ENCODE measurements at places on chromosomes 12 and 14.
A peak's percentile ranks its signal among the peaks of the same experiment; 100 is the strongest.

GRCh38 chr14:20317720-20318119 lies 12.0 kb upstream of the TTC5 start:
- no peak for DNase-seq

DNA sequence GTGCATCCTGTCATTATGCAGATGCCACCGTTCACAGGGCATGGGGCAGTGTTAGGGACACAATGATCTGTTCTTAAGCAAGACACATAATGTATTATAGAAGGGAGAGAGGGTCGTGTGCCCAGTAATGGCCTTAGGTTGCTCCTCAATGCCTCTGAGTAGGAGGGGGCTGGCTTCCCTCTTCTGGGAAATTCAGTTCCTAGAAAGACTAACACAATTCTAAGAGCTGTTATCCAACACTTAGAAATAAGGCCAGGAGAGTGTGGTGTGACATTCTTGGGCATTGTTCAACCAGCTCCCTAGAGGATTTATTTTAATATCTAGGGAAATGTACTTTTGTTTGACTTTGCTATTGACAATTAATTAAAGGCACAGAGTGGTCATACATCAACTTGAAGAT lies 118.5 kb downstream of the ADCK1 start:
- no peak for DNase-seq

DNA sequence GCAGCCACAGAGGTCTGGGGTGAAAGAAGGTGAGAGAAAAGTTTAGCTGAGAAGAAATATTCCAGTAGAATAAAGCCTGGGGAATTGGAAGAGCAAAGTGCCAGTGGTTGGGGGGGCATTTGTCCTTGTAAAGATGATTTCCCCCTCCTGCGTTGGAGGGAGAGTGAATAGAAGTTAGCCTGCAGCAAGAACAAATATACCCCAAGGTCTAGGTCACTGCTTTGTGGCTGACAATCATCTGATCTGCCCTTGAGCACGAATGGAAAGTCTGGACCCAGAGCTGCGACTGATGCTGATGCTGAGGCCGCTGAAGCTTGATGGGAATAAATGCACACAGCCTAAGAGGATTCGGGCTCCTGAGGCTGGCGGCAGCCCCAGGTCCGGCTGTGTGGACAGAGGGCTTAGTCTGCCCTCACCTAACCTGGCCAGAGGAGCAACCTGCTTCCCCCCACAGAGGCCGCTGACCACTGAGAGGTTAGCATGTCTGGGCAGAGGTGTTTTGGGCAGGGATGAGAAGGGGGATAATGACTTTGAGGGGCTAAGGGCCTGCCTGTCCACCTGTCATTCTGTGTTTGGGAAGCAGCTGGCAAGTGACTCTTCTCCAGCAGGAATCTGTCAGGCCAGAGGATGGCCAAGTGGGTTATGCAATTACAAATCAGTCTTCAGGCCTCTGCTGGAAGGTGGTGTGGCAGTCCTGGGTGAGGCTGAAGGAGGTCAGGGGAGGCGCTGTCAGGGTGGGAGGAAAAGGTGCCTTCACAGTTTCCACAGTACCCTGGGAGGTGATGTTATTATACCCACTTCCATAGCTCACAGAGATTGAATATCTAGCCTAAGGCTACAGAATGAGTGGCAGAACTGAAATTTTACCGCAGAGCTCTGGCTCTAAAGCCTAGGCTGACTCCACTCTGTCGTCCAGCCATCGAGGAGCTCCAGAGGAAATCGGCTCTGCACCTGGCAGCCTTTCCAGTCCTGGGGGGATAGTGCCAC lies 11.7 kb downstream of the TUBA1C start:
- no peak for DNase-seq

- peak; percentile 18 for DNase-seq
Observed at GRCh38 chr12:120412421-120412820, 25.5 kb upstream of the COX6A1 start.

GRCh38 chr12:4107436-4107878 lies 166.1 kb upstream of the CCND2 start:
- peak; percentile 62 for DNase-seq

- no peak for DNase-seq
Observed at GRCh38 chr12:95834572-95834971, 24.2 kb upstream of the SNRPF start.

- no peak for DNase-seq
Observed at GRCh38 chr14:76901171-76902055, 75.2 kb downstream of the LRRC74A start.

DNA sequence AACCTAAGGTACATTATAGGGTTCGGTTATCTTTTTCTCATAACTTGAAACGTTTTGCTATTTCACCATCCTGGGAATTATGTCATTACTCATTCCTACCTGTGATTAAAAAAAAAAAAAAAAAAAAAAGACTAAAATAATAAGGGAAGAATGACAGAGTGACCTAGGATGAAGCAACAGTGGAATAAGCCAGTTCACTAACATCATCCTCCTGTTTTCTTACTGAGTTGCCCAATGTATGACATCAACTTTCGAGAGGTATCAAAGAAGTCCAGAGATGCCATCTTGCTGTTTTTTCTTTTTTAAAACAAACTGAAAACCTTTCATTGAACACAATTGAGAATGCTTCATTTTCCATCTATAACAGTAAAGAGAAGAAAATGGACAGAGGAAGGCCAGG lies 42.8 kb downstream of the AMN start:
- peak; percentile 45 for DNase-seq

DNA sequence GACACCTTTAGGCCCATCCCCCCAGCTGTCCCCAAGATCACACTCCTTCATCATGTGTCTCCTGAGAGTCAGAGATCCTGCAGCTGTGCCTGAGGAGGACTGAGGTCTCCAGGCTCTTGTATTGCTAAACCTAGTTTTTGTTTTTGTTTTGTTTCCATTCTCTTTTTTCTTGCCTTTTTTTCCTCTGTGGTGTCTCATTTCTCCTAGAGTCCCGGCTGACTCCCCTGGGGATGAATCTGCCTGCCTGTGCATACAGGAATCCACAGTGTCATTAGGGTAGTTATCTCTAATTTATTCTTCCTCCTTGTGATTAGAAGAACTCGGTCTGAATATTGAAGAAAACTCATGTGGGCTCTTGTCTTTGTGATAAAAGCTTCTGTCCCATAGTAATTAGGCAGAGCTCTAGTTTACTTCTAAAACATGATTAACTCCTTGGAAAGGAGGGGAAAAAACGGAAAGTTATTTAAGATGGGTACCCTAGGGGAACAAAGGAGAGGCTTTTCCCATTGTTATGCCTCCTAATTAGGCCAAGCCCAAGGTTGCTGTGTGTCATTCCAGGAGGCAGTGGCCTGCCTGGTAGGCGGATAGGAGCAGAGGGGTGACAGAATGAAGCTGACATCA lies 343.2 kb downstream of the ZFP36L1 start:
- DNase-seq = no peak

DNA sequence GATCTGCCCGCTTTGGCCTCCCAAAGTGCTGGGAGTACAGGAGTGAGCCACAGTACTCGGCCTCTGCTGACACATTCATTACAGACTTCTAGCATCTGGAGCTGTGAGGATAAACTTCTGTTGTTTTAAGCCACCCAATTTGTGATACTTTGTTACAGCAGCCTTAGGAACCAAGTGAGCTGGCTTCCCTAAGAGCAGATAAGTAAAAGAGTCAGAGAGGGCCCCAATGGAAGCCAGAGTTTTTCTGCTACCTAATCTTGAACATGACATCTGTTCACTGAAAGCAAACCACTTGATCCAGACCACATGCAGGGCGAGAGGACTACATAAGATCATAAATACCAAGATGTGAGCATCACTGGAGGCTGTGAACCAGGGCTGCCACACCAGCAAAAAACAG lies 3.7 kb upstream of the MAPKAPK5 start:
- DNase-seq = no peak

- no peak for DNase-seq
Observed at GRCh38 chr12:80498059-80498728, 54.2 kb downstream of the PTPRQ start.

GRCh38 chr14:73007835-73008234 lies 19.1 kb downstream of the ZFYVE1 start:
- DNase-seq = no peak

GRCh38 chr14:88568196-88568595 lies 5.4 kb downstream of the ZC3H14 start:
- DNase-seq = no peak

DNA sequence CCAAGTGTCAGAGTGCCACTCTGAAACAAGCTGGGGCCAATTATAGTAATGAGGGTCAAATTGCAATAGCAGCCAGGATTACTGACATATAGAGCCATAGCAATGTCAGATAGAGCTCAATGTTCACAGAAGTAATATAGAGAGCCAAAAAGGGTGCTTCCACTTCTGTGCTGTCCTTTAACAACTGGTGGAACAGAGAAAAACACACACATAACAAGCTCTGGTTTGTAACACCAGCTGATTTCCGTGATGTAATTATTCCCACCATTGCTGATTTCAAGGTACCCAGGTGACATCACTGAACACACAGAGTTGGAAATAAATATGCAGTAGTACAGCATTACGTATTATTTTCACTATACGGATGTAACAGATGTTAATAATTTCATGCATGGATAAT lies 3.0 kb upstream of the CLEC2B start:
- DNase-seq = no peak

DNA sequence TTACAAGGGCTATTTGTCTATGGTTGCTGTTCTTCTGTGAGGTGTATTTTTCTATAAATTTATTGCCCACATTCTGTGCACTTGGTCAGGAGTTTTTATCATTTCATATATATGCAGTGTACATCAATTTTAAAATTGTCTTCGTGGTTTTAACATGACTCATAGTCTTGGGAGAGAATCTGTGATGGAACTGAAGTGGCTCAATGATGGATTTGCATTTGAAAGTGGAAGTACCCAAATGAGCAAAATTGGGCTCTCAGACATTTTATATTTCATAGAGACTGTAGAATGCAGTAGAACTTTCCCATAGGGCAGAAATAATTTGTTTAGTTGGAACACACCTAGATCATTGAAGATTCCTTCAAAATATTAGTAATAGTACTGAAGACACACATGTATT lies 1.9 kb upstream of the SCFD1 start:
- peak; percentile 79 for DNase-seq

DNA sequence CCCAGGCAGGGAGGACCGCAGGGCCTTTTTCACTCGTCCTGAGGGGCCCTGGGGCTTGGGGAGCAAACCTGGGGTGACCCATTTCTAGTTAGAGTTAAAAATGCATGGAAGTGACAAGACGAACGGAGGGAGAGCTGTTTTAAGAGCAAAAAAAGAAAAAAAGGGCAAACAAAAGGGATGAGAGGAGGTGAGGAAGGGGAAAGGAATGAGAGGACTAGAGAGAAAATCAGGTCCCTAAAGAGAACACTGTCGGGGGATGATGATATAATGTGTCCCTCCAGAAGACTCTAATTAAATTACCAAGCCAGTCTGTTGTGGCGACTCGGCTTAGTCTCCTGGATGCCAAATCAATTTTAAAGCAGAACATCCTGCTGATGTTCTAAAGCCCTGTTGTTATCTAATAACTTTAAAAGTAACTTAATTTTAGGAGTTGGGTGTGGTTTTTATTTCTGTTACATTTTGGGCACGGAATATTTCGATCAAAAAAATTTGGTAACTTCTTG lies 1.1 kb downstream of the ANO6 start:
- no peak for DNase-seq

GRCh38 chr14:104647467-104648043 lies 41.9 kb upstream of the INF2 start:
- DNase-seq = no peak

GRCh38 chr14:56002876-56003625 lies 115.2 kb upstream of the PELI2 start:
- DNase-seq = no peak

- DNase-seq = no peak
Observed at GRCh38 chr12:64660237-64661018, 50.1 kb downstream of the RASSF3 start.

GRCh38 chr12:75635606-75636444 lies 124.4 kb upstream of the KRR1 start:
- peak; percentile 72 for DNase-seq

Measured in cardiac fibroblast (primary cell).